ENCODE measurements at places on chromosomes 1 and 21.
A peak's percentile ranks its signal among the peaks of the same experiment; 100 is the strongest.

- no peak for DNase-seq
These were observed 158.9 kb downstream of the ZBTB18 start for GRCh38 chr1:244209955-244210354.

GRCh38 chr1:200624679-200625335 is 4.3 kb upstream of the KIF14 start:
- DNase-seq, result no peak

DNA sequence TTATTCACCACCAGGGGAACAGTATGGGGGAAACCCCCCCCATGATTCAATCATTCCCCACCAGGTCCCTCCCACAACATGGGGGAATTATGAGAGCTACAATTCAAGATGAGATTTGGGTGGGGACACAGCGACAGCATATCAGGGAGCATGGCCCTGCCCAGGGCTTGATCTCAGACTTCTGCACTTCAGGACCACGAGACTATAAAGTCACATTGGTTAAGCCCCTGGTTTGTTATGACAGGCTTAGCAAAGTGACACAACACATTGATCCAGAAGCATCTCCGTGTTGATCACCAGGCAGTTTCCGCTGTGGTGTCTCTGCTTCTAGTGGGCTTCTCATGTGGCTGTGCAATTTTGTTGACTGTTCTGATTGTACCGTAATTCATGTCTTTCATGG is 312.7 kb upstream of the C1orf174 start:
- no peak for DNase-seq

- no peak for DNase-seq
These were observed 3.3 kb downstream of the ECHDC2 start for GRCh38 chr1:52918201-52918600.

DNA sequence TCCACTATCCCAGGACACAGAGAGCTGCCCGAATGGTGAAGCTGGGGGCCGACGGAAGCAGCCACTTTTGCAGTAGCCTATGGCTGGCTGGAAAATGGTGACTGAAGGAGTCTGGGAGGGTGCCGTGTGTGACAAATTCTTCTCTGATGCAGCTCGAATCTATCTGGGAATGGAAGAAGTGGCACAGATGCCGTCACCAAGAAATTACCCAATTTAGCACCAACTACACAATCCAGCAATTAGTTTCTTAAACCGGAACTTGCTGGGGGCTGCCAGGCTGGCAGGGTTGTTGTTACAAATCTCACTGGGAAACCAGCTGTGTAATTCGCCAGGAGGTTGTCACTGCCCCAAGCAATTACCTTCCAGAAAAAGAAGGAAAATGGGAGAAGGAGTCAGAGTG is 18.0 kb downstream of the DLGAP3 start:
- DNase-seq, result no peak

DNA sequence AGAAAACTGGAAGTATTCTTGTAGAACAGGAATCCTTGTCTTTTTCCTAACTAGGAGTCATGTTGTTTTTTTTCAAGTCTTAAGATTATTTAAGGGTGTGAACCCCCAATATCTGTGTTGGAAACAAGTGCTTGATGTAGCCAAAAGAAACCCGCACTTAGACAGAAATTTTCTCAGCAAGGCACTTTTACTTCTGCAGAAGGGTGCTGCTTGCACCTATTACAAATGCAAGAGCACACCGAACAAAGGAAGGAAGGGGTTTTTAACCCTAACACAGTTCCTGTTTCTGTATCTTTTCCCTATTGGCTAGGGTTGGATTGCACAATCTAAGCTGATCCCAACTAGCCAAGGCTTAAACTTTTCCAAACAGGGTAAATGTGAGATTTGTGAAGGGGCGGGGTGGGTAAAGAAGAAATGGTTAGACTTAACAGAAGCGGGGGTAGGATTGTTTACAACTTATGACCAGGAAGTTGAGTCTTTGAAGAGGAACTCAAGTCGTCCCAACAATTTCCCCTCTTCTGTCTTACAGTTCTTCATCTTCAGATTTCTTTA is 75.1 kb downstream of the ZFYVE9 start:
- DNase-seq, result no peak

- peak; percentile 91 for DNase-seq
These were observed 1.9 kb upstream of the GNAI3 start for GRCh38 chr1:109546311-109547109.

- no peak for DNase-seq
These were observed 45.2 kb downstream of the CHODL start for GRCh38 chr21:18289876-18290275.

All from posterior cingulate gyrus (tissue), 11 donors.